Activated T-cell treated with anti-CD3 and anti-CD28 coated beads for 4 hours (primary cell): ENCODE measurements at places on chromosomes 7 and 10.

DNA sequence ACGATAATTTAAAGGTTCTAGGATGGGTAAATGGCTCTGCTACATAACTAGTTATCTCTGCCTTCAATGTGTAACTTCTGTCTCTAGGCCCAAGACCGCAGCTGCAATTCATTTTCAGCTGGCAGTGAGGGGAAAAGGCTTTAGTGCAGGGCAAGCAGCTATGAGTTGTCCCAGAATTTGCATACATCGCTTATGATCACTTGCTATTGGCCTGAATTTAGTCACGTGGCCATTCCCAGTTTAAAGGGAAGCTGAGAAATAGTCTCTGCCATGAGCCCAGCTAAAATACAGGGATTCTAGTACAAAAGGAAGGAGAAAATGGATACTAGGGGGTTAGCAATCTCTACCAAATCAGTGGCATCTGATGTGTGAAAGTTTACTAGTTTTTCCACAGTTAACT is 145.8 kb upstream of the IMMP2L start:
- DNase-seq = no peak

DNA sequence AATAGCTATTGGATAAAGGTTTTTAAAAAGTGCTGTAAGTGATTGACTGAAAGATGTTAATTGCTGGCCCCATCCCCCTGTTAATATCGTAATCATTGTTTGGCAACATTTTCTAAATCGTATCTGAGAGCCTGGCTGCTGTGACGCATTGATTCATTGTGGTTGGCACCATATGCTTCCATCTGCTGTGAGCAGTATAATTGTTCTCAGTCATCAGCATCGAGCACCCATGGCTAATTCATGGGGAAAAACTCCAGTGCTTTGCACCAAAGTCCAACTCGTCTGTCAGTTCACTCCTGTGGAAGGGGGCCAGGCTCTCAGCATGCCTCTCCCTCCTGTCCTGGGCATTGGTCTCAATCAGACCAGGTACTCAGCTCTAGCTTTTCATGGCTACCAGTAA is 205.2 kb downstream of the STK31 start:
- DNase-seq = no peak

DNA sequence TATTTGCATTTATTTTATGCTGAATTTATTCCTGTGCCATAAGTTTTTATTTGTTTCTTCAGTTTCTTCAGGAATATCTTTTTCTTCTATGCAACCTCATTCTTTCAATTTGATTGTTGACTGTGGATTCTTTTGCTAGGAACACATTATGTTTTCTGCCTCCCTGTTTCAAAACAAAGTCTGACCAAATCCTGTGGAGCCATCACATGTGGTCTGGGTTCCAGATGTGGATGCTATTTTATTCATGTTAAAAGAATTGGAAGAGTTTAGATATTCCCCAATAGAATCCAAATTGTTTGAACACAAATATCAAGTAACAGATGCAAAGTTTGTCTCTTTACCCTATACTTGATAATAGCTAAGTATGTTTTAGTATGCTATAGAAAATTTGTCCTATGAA is 56.8 kb upstream of the LRRC17 start:
- DNase-seq = no peak

DNA sequence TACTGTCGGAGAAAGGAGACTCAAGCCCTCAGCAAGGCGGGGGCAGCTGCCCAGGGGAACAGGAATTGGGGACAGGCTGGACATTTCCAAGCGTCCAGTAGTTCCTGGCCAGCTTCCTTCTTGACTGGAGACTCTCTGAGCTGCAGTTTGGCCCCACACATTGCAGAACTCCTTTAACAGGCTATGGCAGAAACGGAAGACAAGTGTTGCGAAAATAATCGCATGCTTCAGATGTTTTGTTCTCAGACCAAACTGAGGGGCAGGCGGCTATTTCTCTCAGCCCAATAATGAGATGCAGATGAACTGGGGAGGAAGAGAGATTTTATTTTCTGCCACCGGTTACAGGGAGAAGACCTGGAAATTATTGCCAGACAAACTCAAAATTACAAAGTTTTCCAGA is 88.0 kb upstream of the PFKP start:
- DNase-seq = no peak

GRCh38 chr10:113438652-113439051 is 114.2 kb upstream of the HABP2 start:
- DNase-seq = no peak

- no peak for DNase-seq
Observed at GRCh38 chr10:25501912-25502311, 327.1 kb downstream of the GPR158 start.

DNA sequence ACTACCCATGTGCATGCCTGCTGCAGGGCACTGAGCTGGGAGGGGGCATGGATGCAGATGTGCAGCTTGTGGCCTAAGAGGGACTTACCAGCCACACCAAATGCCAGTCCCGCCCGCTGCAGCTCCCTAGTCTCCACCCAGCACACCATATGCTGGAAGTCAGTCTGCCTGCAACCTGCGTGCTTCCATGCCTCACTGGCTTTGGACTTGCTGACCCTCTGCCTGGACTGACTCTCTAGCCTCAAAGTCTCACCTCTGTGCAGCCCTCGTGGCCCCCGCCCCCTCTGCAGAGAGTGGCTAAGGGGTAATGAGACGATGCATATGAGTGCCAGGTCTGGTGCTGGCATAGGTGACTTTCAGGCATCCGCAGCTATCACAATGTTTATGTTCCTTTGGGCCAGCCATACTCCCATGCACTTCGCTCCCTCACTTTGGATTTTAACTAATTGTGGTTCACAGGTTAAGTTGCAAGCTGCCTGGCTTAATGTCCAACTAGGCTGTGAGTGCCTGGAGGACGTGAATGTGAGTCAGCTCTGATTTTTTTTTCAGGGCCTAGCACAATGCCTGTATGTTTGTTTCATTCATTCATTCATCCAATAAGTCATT is 21.7 kb downstream of the TRIM8 start:
- no peak for DNase-seq

DNA sequence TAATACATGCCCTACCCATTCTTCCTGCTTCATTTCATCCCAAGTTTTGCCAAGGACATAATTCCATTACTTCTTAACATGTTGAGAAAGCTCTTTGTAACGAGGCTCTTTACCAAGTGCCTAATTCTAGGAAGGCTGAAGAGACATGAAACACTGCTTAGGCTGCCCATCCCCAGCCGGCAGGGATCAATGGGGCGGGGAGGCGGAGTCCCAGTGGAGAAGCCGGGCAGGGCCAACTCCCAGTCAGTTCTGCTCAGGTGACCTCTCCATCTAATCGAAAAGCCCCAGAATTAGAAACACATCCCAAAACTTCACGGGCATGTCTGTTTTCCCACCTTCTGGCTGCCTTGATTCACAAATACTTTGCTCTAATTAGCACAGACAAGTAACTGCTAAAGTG is 89.5 kb upstream of the LYZL1 start:
- DNase-seq = no peak
